ENCODE measurements at places on chromosomes 7 and 10.

DNA sequence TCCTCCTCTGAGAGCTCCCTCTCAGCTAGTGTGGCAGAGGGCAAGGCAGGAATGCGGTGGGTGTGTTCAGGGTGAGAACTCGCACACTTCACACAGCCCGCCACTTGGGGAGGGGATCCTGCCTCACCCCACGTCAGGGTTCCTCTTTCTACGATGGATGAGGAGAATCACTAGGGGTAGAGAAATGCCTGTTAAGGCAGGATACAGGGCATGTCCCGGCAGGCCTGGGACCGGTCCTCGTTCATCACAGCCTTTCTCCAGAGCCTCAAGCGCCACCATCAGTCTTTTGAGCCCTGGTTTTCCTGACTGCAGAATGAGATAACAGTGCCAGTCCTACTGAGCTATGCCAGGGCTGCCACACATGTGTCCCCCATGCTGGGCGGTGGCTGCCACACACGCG, 546.7 kb upstream of the ADARB2 start:
- DNase-seq: no peak

DNA sequence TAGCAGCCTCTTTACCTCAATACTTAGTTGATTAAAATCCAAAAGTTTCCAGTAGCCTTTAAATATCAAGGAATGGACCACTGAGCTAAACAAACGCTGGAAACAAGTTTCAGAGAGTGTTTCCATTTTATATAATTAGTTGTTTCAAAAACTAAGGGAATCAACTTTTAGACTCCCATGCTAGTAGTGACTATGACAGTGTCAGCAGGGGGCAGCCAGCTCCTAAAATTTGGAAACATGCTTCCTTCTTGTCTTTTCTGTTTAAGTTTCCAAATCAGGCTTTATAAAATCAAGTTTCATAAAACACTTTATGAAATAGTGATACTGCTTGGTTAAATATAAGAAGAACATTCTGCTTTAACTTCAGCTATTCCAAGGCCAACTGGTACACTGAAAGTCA, 138.2 kb upstream of the TMEM229A start:
- no peak for DNase-seq

DNA sequence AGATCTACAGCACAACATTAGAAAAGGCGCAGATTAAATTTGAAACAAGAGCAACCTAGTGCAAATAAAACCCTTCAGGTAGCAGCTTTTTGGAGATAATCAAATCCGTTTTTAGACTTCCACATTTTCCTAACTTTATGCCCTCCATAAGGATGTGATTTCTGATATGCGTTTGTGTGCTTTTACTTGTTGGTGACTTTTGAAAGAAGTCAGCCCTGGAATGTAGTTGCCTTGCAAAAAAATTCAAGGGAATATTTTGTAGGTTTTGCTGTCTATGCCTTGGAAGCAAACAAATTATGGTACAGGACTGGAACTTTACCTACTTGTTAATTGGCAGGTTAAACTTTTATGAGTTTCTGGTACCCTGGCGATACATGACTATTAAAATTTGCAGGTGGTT, 86.7 kb upstream of the HDAC9 start:
- DNase-seq: no peak

- DNase-seq: no peak
These were observed 6.4 kb downstream of the OR2F1 start for GRCh38 chr7:143960813-143961610.

DNA sequence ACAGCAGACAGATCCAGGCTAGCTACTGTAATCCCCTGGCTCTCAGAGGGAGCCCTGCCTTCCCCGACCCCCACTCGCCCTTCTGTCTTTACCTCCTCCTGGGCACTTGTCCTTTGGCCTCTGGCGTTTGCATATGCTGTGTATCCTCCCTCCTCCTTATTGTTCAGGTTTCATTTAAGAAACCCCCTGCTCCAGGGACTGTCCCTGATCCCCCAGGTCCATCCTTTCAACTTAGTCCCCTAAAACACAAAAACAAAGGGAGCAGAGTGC, 25.7 kb downstream of the GRID1 start:
- DNase-seq: no peak

GRCh38 chr10:47053081-47053798, 142.0 kb downstream of the PTPN20 start:
- no peak for DNase-seq

- DNase-seq: no peak
These were observed 25.8 kb downstream of the UBE2D4 start for GRCh38 chr7:43952028-43952427.

DNA sequence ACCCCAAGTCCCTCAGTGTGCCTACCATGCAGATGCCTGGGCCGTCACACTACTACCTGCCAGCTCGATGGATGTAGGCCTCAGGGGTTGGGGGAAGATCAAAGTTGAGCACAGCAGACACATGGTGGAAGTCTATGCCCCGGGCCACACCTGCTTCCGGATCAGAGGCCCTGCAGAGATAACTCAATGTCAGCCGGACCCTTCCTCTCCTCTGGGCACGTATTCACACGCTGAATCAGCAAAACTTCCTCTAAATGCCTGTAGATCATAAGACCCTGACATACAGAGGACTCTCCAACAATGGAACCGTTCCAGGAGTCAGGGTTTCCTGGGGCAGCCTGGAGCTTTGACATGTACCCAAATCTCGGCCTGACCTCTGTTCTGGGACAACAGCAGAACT, 3.7 kb downstream of the DDX56 start:
- no peak for DNase-seq

GRCh38 chr10:51100221-51100620, 25.9 kb downstream of the PRKG1 start:
- DNase-seq: no peak

DNA sequence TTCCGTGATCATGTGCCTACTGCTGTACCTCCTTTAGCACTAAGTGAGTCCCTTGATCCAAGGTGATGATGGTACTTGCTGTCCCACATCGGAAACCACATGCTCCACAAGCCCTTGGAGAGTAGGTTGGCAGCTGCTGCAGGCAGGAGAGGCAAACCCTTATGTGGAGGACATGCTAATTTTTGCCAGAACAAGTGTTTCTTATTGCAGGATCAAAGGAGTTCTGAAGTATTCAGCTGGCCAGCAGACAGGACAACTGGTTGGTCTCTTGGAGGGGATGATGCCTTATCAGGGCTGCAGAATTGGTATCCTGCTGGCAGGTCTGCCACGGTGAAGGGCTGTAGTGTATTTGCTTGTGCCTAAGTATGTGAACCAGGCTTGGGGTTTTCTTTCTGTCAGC, 36.8 kb downstream of the NACAD start:
- peak; percentile 73 for DNase-seq

- no peak for DNase-seq
These were observed 12.2 kb downstream of the TRPV6 start for GRCh38 chr7:142873281-142873784.

Data from NCI-H510A treated with DMSO at 0.1 percent for 48 hours (cell line).